ENCODE measurements at places on chromosomes 3 and 15. TPM values are rescaled to one million over a fixed set of nuclear protein-coding genes. Genes with fewer than 3 reads are reported as not detected.

The GHRL gene
- polyA plus RNA-seq: 3.0 TPM

The TTC23 gene
- not detected for polyA plus RNA-seq

The ACKR4 gene
- not detected for polyA plus RNA-seq

The PLSCR5 gene
- not detected for polyA plus RNA-seq

The TRPM1 gene
- not detected for polyA plus RNA-seq

The C3orf49 gene
- polyA plus RNA-seq: not detected

The TM4SF18 gene
- not detected for polyA plus RNA-seq

The ARRDC4 gene
- polyA plus RNA-seq: 4.6 TPM

The RARRES1 gene
- polyA plus RNA-seq: not detected

The SELENOS gene
- polyA plus RNA-seq: 40.2 TPM

The LNP1 gene
- polyA plus RNA-seq: 1.4 TPM

The GOLGA8T gene
- not detected for polyA plus RNA-seq

The WNT5A gene
- polyA plus RNA-seq: not detected

The RTP1 gene
- not detected for polyA plus RNA-seq

The ADIPOQ gene
- polyA plus RNA-seq: not detected

Measured in naive B cell (primary cell).